AG10803 (cell line): ENCODE measurements at places on chromosomes 6 and 20.

- DNase-seq, result no peak
Measured at GRCh38 chr20:44807684-44808056, 2.7 kb downstream of the RIMS4 start.

DNA sequence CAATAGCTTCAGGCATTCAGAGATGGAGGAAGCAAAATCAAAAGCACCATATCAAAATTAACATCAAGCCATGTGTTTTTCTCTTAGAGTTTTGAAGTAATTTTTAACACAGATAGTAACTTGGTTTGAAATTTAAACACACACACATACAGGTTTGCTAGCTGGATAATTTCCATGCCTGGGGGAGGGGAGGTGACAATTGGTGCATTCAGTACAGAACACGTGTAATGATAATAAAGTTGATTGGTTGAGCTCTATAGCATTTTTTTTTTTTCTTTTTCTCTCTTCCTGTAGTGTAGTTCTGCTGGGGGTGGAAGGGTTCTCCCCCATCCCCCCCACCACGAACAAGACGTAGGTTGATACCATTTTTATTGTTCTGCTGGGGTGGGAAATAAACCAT is 564.8 kb downstream of the LMBRD1 start:
- no peak for DNase-seq

DNA sequence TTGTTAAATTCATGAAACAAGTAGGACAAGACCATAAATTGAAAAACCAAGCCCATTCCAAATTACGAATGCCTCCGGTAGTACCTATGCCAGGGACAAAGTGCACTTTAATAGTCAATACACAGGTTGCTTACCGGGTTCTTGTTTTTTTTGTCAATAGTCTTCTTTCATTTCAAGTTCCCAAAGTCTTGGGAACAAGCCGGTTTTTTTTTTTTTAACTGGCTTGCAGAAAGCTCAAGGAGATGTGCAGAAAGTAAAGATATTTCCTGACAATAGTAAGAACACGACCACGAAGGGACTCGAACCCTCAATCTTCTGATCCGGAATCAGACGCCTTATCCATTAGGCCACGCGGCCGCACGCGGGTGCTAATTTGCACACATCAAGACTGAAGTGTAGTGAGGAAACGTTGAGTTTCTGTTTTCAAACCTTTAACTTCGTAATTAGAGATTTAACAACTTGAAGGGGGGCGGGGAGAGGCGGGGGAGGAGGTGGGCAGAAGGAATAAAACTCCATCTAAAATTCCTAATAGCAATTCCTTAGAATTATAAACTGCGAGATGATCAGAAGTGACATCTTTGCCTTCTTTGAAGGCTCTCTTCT is 181.0 kb downstream of the TRIM27 start:
- DNase-seq, result peak; percentile 29

GRCh38 chr6:122692175-122692598 is 82.0 kb downstream of the PKIB start:
- peak; percentile 87 for DNase-seq

DNA sequence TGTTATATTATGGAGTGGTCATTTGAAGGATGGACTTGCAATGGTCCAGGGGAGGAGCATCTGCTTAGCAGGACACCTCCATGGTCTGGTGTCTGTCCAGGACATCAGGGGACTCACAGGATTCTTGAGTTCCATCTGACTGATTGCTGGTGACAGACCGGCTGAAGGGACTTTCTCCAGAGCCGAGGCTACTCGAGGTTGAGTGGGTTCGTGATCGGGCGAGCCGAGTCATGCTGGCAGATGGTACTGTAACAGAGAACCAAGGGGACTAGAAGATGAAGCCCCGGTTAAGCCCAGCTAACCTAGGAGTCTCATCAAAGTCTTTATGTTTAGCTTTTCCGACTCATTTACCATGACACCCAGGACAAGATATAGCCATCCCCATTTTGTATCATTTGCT is 7.5 kb upstream of the SLA2 start:
- DNase-seq, result no peak

DNA sequence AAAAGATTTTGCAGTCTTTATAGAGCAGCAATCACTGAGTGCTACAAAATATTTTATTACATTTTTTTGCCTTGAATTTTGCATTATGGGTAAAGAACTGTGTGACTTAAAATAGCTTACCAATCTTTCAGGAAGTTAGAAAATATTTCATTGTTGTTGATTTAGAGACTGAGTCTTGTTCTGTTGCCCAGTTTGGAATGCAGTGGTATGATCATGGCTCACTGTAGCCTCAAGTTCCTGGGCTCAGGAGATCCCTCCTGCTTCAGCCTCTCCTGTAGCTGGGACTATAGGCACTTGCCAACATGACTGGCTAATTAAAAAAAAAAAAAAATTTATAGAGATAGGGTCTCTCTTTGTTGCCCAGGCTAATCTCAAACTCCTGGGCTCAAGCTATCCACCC is 100.8 kb downstream of the ADGRB3 start:
- no peak for DNase-seq
